Right renal pelvis (tissue), 4 donors: ENCODE measurements at places on chromosomes 3 and 15.

DNA sequence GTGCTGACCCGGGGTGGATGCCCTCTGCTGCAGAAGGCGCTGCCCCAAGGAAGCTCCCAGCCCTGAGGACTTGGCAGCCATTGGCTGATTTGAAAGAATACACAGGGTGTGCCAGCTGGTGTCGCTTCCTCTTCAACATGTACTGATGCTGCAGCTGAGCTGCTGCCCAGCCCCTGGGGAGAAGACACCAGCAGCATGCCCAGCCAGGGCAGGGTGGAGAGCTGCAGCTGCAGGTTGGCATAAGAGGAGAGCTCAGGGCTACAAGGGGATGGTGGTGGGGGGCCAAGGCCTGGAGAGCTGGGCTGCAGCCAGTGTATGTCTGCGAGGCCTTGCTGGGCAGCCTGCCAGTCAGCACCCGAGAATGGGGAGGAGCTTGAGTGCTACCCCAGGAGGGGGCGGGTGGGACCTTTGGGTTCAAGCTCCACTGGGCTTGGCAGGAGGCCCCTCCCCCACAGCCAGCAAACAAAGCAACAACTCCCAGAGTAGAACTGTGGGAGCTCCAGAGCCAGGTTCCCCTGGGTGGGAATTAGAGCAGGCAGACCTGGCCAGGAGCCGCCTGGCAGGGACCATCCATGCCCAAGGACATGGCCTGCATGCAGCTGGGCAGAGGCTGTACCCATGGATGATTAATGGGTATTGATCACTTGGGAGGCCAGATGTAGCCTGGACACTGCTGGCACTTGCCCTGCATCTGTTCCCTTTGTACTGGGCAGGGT lies 9.2 kb upstream of the SEMA4B start:
- peak; percentile 71 for DNase-seq

GRCh38 chr3:46130631-46131310 lies 77.3 kb downstream of the CCR1 start:
- no peak for DNase-seq

DNA sequence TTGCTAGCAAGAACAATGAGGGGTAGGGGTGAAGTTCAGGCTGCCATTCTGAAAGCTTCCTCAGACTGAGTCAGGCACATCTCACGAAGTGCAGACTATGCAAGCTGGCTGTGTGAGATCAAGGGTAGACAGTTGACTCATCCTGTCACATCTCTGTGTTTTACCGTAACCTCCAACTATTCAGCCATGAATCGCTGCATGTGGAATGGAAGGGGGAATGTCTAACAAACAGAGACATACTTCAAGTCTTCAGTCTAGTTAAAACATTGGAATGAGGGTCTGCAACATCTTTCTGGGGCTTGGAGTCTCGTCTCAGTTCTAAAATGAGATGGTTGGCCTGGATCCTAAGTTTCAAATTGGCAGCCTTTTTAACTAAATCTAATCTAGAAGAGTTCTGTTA lies 25.9 kb downstream of the AGTR1 start:
- DNase-seq = no peak

- no peak for DNase-seq
These were observed 165.5 kb downstream of the NECTIN3 start for GRCh38 chr3:111236836-111237713.

DNA sequence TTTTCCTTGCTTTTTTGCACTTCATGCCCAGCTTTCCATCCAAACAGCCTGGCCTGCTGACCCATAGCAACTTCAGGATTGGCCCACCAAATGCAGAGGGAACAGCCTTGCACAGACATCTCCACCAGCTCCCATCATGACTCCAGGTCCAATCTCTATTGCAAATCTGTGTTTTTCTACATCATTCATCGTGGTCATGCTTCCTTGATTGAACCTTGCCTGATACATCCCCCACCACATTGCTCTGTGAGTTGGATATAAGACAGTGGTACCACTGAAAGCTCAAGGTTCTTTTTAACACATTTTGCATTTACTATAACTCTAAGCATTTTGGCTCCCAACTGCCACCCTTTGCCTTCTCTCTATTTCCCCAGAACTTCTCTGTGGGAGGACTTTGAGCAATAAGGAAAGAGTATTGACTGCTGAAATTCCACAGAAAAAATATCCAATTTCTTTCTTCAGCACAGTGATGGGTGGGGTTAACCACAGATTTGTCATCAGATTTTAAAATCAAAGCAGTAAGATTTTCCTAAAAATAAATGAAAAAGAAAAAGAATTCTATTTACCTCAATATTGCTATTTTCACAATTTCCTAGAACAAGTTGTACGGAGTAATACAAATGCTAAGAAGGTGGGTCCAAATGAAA lies 114.6 kb upstream of the GALNT15 start:
- no peak for DNase-seq

- DNase-seq = no peak
These were observed 102.5 kb upstream of the COL6A5 start for GRCh38 chr3:130242850-130243569.

DNA sequence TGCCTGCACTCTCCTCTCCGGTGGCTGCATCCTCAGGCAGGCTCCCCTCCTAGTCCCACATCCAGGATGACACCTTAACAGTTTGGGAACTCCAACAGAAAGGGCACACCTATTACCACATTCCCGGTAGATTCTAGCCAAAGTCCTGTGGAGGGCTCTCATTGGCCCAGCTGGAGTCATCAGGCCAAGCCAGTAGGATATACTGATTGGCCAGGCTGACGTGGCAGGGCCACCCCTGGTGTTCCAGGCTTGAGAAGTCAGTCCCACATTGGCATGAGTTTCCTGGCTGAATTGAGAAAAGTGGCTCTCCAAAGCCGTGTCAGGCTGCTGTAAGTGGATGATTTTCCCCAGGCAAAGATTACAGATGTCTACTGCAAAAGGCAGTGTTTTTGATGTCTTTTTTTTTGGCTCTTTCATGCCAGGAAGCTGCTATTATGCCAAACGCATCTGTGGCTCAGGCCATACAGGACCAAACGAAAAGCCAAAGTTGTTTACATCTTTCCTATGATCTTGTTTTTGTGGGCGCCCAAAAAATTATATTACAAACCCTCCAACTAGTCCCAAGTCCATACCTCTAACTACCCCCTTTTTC lies 6.6 kb upstream of the BLM start:
- DNase-seq = no peak

GRCh38 chr3:174483254-174483653 lies 375.9 kb upstream of the NAALADL2 start:
- DNase-seq = no peak
